ENCODE measurements at places on chromosomes 1 and 21. TPM values are rescaled to one million over a fixed set of nuclear protein-coding genes. Genes with fewer than 3 reads are reported as not detected.

DNA sequence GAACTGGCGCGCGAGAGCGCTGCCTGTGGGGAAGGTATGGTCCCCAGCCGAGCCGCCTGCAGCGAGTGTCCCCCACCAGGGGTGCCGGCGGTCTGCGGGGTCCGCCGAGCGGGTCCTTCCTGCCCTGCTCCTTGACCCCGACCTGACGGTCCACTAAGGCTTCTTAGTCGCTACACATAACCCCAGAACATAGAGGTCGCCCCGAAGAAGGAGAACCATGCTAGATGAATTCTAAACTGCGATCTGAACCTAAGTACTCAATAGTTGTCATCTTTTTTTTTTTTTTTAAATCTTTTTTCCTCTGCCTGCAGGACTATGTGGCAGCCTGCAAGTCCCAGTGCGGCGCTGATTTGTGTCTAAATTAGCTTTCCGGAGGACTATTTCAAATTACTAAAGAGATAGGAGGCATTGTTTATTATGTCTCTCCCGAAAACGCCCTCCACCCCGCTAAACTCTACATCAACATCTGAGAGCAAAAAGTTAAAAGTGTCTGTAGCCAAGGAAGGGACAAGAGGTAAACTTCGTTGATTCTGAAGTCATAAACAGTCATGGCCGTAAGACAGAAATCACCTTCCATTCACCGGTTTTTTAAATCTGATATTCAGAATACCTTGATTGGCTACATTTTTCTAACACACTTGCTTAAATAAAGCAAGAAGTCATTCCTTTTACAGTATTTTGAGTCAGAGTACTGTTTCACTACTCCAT is 476 bp downstream of the AXDND1 start:
- DNase-seq = no peak

- no peak for DNase-seq
These were observed 59.6 kb downstream of the LUZP1 start for GRCh38 chr1:23108918-23109533.

- no peak for DNase-seq
These were observed 20.1 kb downstream of the FAAP20 start for GRCh38 chr1:2174348-2175054.

DNA sequence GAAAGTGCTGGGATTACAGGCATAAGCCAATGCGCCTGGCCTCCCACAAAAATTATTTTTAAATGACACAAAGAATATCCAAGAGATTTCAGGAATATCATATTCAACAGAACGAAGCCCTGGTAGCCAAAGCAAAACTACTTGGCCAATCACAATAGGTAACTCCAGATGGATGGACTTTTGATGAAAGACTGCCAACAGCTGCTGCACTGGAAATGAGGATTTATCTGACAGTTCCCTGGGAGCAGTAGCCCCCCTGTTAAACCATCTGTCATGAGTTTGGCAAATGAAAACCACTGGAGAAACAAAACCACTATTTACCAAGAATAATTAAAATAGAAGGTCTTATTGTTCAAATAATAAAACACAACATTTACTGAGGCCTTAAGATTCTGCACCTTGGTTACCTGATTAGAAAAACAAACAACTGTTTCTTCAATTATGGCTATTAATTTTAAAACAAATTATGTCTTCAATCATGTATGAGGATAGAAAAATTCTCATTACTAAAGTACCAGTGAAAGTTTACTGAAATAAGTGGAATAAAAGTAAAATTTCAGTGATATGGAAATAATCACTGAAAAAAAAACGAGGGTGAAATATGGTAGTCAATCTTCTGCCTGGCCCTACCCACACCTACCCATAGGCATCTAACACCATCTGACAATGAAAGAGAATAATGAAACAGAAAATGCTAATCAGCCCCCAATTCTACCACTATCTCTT is 34.3 kb upstream of the PSMG1 start:
- DNase-seq = no peak

- no peak for DNase-seq
These were observed 1.1 kb upstream of the CIART start for GRCh38 chr1:150281221-150281757.

DNA sequence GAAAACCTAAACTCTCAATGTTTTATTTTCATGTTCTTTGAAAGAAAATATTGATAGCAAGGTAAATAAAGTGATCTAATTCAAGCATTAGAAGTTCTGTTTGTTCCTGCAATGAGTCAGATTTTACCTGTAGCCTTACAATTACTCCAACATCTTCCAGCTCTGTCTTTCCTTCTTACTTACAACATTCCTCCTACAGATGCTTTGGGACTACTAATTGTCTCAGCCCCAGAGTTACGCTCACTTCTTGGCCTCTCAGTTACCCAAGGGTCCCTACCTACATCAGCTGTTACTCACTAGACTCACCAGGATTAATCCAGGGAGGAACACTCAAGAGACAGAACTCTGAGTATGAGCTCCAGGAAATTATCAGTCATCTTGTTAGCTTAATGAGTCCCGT is 26.4 kb downstream of the OR14A16 start:
- DNase-seq = no peak

DNA sequence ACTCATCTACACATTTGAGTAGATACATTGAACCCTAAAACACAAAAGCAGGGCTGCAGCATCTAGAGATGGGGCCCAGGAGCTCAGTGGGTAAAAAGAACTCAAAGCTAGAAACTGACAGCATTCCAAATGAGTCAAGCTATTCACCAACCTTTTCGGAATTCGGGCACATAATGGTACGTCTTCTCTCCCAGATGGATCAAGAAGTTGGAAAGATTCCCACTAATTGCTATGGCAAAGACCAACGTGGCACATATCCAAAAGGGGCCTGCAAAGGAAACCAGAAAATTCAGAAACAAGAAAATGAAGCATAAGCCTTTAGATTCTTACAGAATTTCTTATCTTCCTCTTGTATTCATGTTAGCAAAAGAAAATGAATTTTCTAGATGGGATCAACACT is 18.4 kb downstream of the YIPF1 start:
- no peak for DNase-seq

DNA sequence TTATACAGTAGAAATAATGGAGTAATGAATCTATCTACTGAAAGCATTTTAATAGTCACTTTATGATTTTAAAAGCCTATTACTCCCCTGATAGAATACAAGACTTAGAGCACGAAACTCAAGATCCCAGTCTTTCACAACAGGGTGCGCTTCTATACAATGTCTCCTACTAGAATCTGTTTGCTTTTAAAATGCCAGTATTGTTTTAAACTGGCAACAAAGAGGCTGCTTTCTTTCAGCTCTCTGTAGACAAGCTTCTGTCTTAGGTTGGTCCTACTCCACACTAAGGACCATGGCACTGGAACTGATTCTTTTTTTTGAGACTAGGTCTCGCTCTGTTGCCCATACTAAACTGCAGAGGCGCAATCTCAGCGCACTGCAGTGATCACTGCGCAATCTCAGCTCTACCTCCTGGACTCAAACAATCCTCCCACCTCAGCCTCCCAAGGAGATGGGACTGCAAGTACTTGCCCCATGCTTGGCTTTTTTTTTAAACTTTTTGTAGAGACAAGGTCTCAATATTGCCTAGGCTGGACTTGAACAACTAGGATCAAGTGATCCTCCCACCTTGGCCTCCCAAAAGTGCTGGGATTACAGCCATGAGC is 4.8 kb downstream of the DCAF8 start:
- no peak for DNase-seq

DNA sequence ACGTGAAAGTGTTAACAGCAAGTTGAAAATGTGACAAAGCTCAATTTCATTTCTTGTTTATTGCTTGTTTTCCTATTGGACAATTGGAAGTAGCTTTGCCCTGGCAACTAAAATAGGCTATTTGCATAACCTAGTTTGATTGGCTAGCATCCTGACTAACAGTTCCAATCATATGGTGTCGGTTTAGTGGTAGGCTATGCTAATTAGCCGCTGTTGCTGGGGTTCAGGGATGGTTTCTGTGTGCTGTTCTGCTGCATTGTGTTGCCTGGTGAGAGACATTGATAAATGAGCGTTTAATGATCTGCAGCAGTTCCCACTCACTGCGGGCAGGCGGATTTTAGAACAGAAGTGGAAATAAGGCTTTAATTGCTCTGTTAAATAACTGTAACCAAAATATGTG is 68.5 kb downstream of the DYRK1A start:
- peak; percentile 67 for DNase-seq

- no peak for DNase-seq
These were observed 1.1 kb upstream of the COL6A2 start for GRCh38 chr21:46096596-46097335.

- no peak for DNase-seq
These were observed 66.9 kb upstream of the NGF start for GRCh38 chr1:115404911-115405310.

GRCh38 chr1:31568895-31569595 is 7.3 kb upstream of the TINAGL1 start:
- DNase-seq = no peak

GRCh38 chr1:229572286-229572685 is 13.8 kb upstream of the ABCB10 start:
- no peak for DNase-seq

- DNase-seq = no peak
These were observed 23.0 kb downstream of the IQGAP3 start for GRCh38 chr1:156549390-156549789.

The GBP2 gene
- 3.6 TPM for polyA plus RNA-seq

The ATP6V1G3 gene
- polyA plus RNA-seq = 5.0 TPM

The CD164L2 gene
- polyA plus RNA-seq = 0.20 TPM

The TRAF3IP3 gene
- 1.7 TPM for polyA plus RNA-seq

Data from right renal pelvis (tissue), 4 donors.